ENCODE measurements at places on chromosomes 7 and 10.

DNA sequence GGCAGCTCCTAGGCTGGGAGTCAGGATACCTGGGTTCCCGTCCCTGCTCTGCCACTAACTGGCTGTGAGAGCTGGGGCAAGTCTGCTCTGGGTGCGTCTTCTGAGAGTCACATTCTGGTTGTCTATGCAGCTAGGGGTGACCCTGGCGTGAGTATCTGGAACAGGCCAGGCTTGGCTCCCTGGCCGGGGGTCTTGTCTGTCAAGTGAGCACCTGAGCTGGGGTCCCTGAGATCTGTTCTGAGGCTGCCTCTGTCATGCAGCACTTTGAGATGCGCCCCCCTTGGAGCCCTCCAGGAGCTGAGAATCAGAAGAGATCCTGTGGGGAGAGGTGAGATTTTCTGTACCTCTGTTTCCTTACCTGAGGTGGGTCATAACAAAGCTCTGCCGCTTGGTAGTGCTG is 7.5 kb downstream of the AGAP3 start:
- DNase-seq = no peak

DNA sequence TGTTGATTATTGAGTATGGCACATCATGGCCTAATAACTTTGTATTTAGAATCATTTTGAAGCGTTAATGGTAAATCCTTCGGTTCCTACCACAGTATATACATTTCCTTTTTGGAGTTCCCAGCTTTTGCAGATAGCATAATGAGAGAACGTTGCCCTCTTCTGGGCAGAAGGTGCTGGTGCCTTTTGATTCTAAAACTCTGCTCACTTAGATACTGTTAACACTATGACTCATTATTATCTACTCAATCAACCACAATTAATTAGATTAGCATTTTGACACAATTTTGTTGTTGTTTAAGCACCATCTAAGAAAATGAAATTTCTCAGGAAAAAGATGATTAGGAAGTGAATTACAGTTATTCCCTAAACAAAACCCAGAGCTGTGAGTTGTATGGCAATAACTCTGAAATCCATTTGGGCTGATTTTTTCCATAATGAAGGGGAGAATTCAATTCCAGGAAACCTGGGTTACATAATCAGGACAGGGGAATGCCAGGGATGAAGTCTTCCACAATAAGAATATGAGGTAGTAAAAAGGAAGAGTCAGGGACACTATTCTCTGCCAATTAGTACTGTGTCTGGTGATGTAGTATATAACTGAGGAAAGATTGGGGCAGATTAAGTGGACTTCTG is 11.5 kb upstream of the DLD start:
- peak; percentile 24 for DNase-seq

GRCh38 chr10:49080965-49081364 is 34.4 kb downstream of the VSTM4 start:
- no peak for DNase-seq

DNA sequence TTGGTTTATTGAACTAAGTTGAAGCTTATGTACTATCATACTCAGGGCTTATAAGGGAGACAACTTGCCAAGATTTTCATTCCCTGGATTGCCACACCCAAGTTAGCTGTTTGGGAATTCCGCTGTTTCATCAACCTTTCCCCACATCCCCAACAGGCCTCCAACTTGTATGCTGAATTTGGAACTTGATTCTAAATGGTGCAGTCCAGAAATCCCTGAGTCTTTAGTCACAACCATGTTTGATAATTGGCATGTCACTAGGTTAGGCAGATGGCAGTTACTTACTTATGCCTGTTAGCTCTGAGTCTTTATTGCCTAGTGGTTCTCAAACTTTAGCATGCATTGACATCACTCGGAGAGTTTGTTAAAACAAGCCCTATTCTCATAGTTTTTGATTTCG is 135.4 kb upstream of the PRPS1L1 start:
- no peak for DNase-seq

DNA sequence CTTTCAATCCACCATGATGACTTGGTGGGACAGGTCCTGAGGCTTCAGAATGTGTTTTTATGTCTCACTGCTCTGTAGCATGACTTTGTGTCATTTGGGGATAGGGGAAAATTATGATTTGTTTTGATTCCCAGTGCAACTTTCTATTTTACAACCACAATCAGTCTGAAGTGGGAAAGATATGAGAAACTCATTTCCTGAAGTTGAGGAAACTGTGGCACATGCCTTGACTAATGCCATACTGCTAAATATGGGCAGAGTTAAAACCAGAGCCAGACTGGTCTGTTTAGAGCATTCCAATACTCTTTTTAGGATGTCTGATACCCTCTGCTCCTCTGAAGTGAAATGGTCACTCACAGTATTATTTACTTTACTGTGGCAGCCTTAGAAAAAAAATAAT is 307.7 kb downstream of the ADRA2A start:
- no peak for DNase-seq

DNA sequence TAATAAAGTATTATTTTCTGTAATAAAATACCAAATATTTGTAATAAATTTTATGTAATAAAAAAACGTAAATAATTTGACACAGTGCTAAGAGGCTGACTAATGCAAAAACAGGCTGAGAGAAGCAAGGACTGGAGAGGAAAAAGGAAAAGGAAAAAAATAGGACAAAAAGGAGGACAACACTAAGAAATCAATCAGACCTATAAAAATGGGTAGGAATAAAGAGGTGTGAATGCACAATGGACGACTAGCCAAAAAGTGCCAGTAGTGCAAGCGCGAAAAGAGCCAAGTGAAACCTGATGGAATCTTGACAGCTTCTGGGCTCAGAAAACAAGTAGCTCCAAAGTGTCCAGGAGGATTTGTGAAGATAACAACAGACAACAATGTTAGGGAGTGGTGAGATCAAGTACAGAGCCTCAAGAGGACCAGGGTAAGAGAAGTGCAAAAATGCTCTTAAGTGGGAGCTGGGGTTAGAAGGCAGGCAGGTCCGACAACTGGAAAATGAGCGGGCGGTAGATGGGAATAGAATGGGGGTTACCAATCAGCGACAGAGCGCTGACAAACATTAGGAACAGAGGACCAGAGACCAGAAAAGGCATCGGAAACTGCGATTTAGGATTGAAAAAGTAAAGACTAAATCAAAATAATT is 1.2 kb downstream of the BRAF start:
- no peak for DNase-seq

DNA sequence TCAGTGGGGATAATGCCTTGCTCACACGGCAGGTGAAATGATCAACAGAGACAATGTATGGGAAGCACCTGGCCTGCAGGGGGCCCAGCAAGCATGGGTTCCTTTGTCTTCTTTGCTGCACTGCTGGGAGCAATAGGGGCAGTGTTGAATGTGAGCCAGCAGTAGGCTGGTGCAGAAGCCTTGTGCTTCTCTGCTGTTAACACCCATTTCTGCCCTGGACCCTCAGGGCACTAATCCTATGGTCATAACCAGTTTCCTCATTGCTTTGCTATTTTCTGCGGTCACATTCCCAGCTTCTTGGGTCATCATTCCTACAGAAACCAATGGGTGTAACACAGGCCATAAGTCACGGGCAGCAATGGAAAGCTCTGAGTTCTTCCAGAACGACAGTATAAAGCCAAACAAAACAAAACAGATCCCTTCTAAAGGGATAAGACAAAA is 10.9 kb upstream of the LGI1 start:
- no peak for DNase-seq

GRCh38 chr10:68508090-68508489 is 19.2 kb downstream of the SLC25A16 start:
- no peak for DNase-seq

DNA sequence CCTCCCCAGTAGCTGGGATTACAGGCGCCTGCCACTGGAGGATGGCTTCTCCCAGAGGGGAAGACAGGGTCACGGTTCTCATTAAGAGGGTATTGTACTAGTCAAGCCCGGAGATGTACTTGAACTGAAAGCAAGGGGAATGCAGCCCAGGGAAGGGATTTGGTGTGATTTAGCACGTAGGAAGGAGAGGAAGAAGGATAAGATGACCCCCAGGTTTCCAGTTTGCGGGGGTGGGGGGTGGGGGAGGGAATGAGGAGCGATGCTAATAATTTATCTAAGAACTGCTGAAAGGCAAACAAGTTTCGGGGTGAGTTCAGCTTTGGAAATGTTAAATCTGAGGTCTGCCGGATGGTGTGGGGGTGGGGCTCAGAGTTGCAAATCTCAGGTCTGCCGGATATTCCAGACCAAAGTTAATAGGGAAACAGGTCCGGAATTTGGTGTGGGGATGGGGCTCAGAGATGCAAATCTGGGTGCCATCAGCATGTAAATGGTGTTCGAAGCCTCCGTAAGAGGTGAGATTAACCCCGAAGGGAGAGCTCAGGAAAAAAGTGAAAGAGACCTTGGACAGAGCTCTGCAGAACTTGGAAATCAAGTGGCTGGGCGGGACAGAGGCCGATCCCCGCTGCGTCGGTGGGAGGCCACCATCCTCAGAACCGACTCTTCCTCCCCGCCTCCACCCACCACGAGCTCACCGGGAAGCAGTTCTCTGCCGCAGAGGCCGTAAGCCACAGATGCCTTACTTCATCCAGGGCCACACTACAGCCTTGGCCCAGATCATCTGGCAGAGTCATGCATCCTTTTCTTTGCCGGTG is 1.6 kb upstream of the SEPHS1 start:
- no peak for DNase-seq

- no peak for DNase-seq
Measured at GRCh38 chr10:4061441-4061951, 276.5 kb upstream of the KLF6 start.

DNA sequence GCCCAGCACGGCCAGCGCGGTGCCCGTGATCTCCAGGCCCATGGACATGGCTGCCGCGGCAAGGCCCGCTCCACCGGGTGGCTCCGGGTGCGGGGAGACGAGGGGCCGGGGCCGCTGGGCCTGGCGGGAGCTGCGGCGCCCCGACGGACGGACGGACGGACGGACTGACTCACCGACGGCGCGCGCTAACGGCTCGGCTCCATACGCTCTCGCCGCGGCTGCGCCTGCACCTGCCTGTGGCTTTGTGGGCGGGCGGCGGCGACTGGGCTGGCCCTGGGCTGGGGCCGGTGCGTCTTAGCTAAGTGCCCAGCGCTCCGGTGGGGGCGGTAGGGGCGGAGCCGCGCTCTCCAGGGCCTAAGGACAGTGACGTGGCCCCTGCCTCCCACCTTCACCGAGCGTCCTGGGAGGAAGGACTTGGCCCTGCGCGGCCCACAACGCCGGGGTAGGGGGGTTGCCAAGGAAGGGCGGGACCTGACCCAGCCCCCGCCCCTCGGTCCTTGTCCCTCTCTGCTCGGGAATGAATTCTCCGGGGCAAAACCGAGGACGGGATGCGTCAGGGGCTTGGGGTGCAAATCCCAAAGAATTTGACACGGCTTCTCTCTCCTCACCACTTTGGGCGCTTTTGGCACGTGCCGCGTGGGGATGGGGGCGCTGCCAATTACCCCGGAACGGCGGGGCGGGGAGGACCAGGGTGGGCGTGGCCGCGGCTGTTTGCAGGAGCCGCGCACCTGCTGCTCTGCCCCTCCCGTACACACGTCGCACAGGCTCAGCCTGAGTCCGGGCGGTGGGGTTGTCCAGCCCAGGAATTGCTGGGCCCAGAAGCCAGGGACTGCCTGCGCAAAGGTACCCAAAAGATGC is at the start of gene CLDN3:
CLDN3 (minus strand) TSS at position 269 of the 858 bp plus-strand sequence; CDS start at position 48, 221 bp downstream.
- DNase-seq = peak; percentile 97

- peak; percentile 75 for DNase-seq
Measured at GRCh38 chr10:90051053-90051452, 349.7 kb downstream of the KIF20B start.

- no peak for DNase-seq
Measured at GRCh38 chr7:148056406-148056805, 534.2 kb upstream of the C7orf33 start.

GRCh38 chr7:137480824-137481365 is 137.4 kb upstream of the PTN start:
- no peak for DNase-seq

- no peak for DNase-seq
Measured at GRCh38 chr10:10911471-10911921, 106.2 kb upstream of the CELF2 start.

DNA sequence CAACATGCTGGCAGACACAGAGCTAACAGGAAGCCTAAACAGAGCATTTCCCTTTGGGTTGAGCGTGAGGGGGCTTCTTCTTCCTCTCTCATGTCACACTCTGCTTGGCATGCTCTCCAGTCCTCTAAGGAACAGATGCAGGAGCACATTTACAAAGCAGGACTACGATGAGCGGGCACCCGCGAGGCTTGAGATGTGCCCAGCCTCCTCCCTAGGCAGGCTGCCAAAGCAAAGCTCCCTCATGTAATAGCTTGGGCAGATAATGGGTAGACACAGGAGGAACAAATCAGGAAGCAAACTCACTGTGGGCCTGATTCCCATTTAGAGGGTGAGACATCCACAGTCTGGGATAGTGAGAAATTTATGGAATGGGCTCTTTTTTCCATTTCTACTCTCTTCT is 519.1 kb downstream of the NRG3 start:
- DNase-seq = no peak

DNA sequence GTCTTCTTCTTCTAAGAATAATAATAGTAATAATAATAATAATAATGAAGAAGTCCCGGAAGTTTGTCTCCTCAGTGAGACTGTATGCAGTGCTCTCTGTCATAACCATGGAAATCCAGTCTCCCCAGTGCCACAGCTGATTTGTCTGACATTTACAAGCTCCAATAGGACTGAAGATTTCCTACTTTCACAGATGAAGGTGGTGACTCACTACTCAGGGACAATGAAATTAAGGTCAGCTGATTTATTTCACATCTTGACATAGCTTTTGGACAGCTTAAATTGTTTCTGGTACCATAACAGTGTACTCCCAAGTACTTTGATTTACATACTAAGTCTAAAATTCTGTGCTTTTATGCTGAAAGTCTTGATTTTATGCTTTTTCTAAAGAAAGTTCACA is 6.9 kb downstream of the CELF2 start:
- no peak for DNase-seq

GRCh38 chr7:108358553-108358952 is 97.7 kb downstream of the NRCAM start:
- DNase-seq = peak; percentile 72

GRCh38 chr10:73060738-73061635 is 35.7 kb downstream of the P4HA1 start:
- DNase-seq = no peak

GRCh38 chr7:29204491-29205272 is 10.1 kb downstream of the CHN2 start:
- DNase-seq = no peak

DNA sequence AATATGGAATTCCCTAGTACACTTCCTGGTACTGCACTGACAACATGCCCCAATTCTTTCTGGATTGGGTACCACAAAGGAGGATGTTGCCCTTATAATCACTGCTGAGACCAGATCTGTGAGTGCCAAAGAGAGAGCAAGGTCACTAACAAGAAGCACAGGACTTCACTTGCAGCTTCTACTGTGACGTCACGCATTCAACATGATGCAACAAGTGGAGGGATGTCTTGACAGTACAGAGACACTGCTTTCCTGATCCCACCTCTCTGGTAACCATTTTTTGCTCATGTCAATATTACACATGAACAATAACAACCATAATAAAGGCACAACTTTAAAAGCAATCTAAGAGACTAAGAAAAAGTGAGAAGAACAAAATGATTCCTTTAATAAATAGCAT is 414.1 kb upstream of the LRRN3 start:
- DNase-seq = no peak

- DNase-seq = no peak
Measured at GRCh38 chr10:77906951-77907421, 19.6 kb downstream of the DLG5 start.

Data from NCI-H2029 (cell line).